ENCODE measurements at places on chromosomes 1 and 21.

DNA sequence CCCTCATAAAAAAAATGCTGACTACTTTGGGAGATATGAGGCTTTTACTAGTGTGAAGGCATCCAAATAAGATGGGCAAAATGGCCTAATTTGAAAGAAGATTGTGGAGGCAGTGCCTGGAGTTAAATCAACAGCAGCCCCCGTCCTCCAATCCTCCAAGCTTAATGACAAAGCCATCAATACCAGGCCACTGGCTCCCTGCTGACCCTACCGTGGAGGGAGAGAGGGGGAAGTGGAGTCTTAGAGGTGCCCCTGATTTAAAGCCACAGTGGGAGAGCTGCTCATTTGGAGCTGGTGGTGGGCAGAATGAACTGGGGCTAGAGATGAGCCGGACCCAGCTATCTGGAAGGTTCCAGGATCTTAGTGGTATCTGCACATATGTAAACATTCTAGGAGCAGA, 24.3 kb upstream of the KNCN start:
- no peak for DNase-seq

GRCh38 chr1:196355206-196355786, 252.9 kb downstream of the KCNT2 start:
- peak; percentile 12 for DNase-seq

- DNase-seq: peak; percentile 99
Measured at GRCh38 chr1:155001675-155002463, 733 bp upstream of the ZBTB7B start.

DNA sequence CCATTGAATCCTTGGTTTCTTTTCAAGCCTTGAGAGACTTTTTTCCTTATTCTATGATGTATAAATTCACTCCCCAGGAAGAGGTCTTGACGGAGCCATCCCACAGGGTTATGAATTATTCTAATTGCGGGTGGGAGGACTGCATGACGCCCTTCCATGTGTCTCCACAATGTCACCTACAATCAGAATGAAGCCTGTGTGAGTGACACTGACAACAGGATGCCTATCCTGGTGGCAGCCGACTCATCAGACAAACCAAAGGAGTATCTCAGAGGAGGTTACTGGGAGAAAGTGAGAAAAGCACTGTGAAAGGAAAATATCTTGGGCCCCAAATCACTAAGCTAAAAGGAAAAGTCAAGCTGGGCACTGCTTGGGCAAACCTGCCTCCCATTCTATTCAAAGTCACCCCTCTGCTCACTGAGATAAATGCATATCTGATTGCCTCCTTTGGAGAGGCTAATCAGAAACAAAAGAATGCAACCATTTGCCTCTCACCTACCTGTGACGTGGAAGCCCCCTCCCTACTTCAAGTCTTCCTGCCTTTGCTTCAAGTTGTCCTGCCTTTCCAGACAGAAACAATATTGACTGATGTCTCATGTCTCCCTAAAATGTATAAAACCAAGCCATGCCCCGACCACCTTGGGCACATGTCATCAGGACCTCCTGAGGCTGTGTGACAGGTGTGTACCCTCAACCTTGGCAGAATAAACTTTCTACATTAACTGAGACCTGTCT, 98.4 kb downstream of the SMYD2 start:
- no peak for DNase-seq

DNA sequence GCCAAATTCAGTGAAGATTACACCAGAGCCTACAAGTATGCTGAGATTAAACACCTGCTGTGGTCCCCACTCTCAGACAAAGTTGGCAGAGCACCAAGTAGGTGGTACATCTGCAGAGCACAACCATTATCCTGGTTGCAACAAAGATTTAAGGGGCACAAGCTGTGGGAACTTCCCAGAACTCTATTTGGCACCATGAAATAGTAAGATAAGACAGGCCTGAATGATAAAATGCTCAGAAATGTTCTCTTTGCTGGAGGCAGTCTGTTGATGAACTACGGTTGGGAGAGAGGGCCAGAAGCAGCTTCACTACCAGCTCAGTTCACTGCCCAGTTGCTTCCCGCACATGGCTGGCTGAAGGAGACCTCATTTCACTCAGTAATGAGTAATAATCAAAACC, 19.9 kb downstream of the RPL5 start:
- no peak for DNase-seq

DNA sequence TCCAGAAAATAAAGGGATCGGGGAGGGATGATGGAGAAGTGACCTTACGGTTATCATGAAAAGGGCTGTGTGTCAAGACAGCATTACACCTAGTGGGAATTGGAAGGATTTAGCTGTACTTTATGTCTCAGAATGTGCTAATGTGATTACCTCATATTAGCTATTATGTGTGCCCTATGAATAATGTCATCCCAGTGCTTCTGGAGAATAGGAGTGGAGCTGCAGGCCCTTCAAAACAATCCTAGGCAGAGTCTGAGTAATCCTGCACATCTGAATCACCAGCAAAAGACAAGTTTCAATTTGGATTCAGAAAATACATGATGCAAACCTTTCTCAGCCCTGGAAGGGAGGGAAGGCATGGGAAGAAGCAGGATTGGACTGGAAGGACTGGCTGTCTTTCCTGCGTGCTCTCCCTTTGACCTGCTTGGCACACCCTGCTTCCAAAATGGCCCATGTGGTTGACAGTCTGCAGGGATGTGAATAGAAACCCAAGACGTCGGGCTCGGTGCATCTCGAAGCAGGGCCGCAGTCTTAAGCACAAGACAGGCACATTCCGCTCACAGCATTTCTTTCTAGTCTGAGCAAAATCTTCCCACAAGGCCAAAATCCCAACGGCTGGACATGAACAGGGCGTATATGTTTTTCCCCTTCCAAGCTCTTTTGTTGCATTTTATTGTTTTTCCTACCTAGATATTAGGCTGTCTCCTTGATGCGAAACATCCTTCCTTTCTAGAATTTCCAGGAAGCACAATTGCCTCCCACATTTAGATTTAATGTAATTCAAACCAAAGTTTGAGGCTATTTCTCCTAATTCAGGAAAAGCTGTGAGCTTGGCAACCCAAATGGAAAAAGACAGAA, 54.3 kb upstream of the TARBP1 start:
- no peak for DNase-seq

DNA sequence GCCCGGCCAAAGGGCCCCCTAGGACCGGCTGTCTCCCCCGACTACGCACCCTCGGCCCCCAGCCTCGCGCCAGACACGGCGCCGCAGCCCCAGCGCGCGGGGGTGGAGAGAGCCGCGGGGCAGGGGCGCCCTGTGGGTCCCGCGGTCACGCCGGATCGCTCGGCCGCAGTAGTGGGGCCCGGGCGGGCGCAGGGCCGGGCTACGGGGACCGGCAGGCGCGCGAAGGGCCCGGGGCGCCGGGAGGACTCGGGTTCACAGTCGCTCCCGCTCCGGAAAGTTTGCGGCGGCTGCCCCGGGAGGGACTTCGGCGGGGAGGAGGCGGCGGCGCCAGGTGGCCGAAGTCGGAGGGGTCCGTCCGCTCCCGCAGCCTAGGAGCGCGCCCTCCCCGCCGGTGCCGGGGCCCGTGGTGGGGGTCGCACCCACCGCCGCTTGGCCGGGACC, 7.1 kb upstream of the ZNF669 start:
- no peak for DNase-seq

- peak; percentile 84 for DNase-seq
Measured at GRCh38 chr1:68232289-68233148, at the start of gene WLS. WLS (minus strand) TSS chr1:68232523; CDS start chr1:68232299, 224 bp downstream.

DNA sequence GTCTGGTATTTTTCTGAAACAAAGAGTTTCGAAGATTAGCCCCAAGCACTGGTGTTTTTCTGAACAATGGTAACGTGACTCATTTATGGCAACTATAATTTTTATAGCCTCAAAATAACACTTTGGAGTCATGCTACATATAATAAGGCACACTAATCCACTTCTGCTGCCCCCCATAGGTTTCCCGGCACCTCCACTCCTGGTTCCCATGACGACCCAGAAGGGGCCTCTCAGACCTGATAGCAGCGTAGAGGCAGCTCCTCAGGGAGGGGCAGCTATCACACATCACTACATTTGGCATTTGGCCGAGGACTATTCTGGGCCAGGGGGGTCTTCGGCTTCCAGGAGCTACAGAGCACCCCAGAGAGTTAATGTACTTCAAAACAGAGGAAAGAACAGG, 23.3 kb downstream of the CAPN8 start:
- no peak for DNase-seq

GRCh38 chr1:184191181-184191621, 139.7 kb downstream of the TSEN15 start:
- no peak for DNase-seq

DNA sequence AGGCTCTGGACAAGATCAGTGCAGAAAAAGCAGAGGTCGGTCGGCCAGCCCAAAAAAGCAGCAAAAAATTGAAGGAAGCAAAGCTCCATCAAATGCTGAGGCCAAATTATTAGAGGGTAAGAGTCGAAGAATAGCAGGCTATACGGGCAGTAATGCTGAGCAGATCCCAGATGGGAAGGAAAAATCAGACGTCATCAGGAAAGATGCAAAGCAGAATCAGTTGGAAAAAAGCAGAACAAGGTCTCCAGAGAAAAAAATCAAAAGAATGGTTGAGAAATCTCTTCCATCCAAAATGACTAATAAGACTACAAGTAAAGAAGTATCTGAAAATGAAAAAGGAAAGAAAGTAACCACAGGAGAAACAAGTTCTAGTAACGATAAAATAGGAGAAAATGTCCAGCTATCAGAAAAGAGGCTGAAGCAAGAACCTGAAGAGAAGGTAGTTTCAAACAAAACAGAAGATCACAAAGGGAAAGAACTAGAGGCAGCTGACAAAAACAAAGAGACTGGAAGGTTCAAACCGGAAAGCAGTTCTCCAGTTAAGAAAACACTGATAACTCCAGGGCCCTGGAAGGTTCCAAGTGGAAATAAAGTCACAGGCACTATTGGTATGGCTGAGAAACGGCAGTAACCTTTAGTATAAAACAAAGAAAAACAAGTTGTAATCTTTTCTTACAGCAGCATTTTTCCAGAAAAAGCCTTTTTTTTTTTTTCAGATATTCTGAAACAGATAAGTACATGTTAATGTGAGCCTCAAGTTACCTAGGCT, 75.7 kb downstream of the PHTF1 start:
- DNase-seq: no peak

Data from H4 (cell line).